ENCODE measurements at places on chromosomes 7 and 10.

DNA sequence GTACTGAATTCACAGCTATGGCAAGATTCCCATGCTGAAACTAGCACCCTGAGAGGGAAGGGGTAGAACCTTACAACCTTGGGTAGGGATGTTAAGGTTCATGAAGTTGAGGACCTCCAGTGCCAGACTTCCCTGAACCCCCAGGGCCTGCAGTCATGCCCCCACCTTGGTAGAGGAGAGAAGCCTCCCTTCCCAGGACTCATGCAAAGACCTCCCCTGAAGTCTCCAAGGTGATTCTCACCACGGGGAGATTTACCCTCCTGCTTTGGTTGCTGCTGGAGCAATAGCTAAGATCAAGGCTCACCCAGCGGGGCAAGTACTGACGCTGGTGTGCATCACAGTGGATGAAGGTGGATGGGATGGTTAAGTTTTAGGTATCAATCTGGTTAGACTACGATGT is 49.1 kb upstream of the PFKP start:
- DNase-seq: no peak

GRCh38 chr7:51015581-51015980 is 232.9 kb upstream of the GRB10 start:
- no peak for DNase-seq

GRCh38 chr7:20307119-20307518 is 23.6 kb upstream of the ITGB8 start:
- no peak for DNase-seq

- DNase-seq: no peak
Observed at GRCh38 chr10:119518176-119518575, 24.3 kb downstream of the RGS10 start.

GRCh38 chr10:80484676-80485075 is 30.6 kb downstream of the TSPAN14 start:
- no peak for DNase-seq

DNA sequence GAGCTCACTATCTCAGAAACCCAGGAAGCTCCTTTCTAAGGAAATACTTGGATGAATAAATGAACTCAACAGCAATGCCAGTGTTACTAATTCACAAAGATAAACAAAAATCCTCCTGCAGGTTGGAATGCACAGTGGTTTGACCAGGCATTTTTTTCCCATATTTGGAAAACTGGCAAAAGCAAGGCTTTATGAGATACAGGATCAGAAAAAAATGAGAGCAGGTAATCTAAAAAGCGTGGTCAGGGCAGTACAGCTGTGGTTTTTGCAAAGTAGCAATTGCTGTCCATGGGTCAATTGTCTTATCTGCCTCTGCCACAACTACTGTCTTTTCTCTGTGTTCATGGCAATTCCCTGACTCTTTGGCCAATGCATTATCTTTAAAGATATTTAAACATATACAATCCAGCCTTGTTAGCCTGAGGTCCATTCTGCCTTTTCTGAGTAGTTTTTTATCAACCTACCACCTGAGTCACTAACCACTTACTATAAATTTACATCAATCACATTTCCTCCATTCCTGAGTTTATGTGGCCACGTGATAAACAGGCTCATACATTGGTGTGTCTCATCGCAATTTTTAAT is 564.5 kb upstream of the IGFBP3 start:
- no peak for DNase-seq

Measured in stimulated activated CD4-positive, alpha-beta T cell treated with anti-CD3 and anti-CD28 coated beads, TNF-alpha, amount 100 ng/mL, for 24 hours (primary cell).